ENCODE measurements at places on chromosomes 5 and 9.

- DNase-seq = no peak
Observed at GRCh38 chr5:52802974-52803336, 15.2 kb downstream of the ITGA1 start.

- no peak for DNase-seq
Observed at GRCh38 chr5:53446908-53447307, 33.5 kb upstream of the FST start.

DNA sequence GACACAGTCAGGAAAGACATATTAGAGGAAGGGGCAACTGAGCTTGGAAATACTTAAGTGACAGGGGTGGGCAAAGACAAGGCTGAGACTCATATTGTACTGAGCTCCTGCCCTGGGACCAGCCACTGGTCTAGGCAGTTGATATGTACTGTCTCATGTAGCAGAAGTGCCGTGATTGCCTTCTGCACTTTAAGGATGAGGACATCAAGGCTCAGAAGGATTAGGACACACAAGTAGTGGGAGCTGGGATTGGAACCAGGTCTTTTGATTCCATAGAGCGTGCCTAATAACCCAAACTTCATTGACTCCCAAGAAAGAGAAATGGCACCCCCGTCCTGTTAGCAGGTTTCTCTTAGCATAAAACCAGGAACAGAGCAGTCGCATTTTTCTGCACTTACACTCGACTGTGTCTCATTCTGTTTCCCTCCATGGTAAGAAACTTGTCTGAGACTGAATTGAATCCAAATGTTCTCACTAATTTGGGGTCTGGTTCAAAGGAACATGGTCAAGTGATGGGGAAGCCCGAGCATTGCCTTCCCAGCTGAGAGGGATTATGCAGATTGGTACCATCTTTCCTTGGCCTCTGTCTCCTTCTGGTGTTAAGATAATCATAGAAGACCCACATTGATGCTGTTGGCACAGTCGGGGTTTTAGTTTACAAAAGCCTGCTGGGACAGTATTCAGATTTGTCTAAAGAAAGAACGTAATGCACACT, 70.4 kb downstream of the ANGPTL2 start:
- DNase-seq = no peak

GRCh38 chr5:53366245-53366644, 114.2 kb upstream of the FST start:
- DNase-seq = no peak

- DNase-seq = no peak
Observed at GRCh38 chr5:158513490-158514318, 586.0 kb downstream of the EBF1 start.

- peak; percentile 15 for DNase-seq
Observed at GRCh38 chr5:163504079-163504931, 1.1 kb upstream of the MAT2B start.

- DNase-seq = no peak
Observed at GRCh38 chr5:55544341-55544740, 9.6 kb upstream of the PLPP1 start.
